Pulmonary artery endothelial cell (primary cell): ENCODE measurements at places on chromosomes 2 and 18.

GRCh38 chr18:68714712-68715496, at the start of gene TMX3:
TSS of gene TMX3 (minus strand) at chr18:68715108. CDS start at chr18:68714981, 127 bp downstream.
- peak; percentile 76 for DNase-seq

DNA sequence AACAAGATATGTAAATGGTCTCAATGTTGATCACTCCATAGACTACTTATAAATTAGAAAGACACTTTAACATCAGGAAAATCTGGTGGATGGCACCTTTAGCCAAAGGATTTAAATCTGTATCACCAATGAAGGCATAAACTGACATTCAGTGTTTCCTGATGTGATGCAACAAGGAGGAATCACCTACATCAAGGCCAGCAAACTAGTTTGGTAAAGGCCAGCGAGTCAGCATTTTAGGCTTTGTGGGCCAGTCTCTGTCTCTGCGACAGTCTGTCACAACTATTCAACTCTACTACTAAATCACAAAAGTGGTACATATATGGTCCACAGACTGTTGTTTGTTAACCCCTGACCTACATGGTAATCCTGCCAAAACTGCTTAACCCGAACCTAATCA, 33.3 kb downstream of the C2orf76 start:
- no peak for DNase-seq

GRCh38 chr2:67895227-67895941, 167.4 kb downstream of the C1D start:
- DNase-seq = no peak

DNA sequence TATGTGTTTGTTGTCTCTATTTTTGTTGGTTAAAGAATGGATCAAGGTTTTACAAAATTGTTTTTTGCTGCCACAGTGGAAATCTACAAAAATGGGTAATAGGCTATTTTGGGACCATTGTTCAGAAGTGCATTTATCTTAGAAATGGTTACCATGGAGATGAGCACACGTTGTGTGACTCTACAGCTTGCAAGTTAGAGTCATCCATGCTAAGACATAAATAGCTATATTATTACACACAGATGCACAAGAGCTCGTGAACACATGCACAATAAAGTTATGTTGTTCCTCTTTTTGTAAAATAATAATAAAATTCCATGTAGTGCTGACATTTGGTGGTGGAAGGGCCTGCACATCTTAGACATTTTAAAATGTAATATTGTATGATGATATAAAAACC, 15.5 kb upstream of the DUSP19 start:
- no peak for DNase-seq

DNA sequence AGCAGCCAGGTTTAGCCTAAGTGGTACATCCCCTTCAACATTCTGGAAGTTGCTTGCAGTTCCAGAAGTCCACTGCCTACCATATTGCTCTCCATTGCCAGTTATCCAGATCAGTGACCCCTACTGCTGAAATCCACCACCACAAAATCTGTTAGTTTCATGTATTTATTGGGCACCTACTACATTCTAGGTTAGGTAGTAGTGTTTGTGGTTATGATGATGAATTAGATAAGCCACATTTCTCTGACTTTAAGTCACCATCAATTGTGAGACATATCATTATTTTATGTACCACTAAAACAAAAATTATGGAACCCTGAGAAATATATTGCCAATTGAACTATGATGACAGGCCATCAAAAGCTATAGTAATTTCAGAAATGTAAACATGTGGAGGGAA, 139.5 kb upstream of the PKDCC start:
- DNase-seq = no peak

- no peak for DNase-seq
These were observed 439.3 kb upstream of the TRIB2 start for GRCh38 chr2:12277241-12278034.

- no peak for DNase-seq
These were observed 220.7 kb upstream of the NETO1 start for GRCh38 chr18:73088445-73088844.

DNA sequence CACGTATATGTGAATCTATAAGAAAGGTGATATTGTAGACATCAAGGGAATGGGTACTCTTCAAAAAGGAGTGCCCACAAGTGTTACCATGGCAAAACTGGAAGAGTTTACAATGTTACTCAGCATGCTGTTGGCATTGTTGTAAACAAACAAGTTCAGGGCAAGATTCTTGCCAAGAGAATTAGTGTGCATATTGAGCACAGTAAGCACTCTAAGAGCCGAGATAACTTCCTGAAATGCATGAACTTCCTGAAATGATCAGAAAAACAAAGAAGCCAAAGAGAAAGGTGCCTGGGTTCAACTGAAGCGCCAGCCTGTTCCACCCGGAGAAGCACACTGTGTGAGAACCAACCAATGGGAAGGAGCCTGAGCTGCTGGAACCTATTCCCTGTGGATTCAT, 101.0 kb downstream of the HS6ST1 start:
- DNase-seq = no peak

GRCh38 chr2:25375371-25375988, 33.8 kb upstream of the DNMT3A start:
- no peak for DNase-seq

GRCh38 chr18:5197032-5197434, at the start of gene AKAIN1:
TSS of gene AKAIN1 (minus strand) at chr18:5197257. CDS start at chr18:5197053, 204 bp downstream.
- no peak for DNase-seq

- no peak for DNase-seq
These were observed 99.7 kb upstream of the SMAD7 start for GRCh38 chr18:49050452-49050851.

GRCh38 chr2:42906557-42907411, 114.4 kb upstream of the HAAO start:
- no peak for DNase-seq

DNA sequence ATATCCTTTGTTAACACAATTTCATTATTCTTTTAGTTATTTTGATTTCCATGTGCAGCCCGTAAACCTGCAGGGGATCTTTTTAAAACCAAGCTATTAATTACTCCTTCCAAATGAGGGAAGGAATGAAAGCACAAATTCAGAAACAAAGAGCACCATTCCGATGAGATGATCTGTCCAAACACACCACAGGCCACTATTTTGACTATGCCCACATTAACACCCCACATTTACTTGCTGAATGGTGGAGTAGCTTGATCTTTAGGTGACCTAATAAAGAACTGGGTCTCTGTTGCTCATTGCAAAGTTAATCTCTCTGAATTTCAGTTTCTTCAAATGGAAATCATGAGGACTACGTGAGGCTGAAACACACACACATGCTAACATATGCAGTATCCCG, 218.0 kb downstream of the IRS1 start:
- DNase-seq = no peak

DNA sequence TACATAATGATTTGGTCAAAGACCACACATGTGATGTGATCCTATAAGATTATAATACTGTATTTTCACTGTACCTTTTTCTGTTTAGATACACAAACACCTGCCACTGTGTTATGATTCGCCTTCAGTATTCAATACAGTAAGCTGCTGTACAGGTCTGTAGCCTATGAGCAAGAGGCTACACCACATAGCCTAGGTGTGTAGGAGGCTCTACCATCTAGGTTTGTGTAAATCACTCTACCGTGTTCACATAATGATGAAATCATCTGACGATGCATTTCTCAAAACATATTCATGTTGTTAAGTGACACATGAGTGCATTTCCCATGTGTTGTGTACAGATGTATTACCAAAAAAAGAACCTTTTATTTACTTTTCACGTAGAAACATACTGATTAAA, 74.5 kb downstream of the USP40 start:
- DNase-seq = no peak

DNA sequence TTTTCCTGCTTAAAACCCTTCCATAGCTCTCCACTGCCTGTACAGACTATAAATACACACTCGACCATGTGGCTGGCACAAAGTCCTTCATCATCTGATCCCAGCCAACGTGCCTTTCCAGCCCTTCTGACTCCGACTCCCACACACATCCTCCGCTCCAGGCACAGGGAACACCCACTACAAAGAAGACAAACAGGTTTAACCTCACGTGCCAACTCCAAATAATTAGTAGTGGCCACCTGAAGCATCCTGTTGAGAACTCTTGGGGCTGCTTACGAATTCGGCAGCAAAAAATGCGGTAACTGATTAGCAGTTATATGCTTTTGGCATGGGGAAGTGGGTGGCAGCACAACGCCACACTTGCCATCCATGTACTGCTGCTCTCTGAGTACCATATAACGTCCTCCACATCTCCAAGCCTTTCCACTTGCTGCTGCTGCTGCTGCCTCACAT, 12.1 kb downstream of the SPIRE1 start:
- no peak for DNase-seq

GRCh38 chr18:31549416-31549815, 42.3 kb upstream of the TTR start:
- no peak for DNase-seq

DNA sequence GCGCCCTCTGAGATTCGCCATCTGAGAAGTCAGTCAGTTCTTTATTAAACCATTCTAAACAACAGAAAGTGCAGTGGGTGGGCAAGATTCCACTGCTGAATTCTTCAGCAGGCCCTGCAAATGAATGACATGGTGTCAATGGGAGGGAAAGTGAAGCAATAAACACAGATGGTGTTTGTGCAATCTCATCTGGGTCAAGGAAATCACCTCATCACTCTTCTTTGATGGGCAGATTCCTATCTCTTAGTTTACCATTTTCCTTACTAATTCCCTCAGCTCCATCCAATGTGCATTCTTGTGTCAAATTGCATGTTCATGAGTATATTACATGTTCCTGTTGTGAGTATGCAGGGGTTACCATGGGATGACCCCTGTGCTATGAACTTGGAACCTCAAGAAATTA, 100.7 kb upstream of the CYP1B1 start:
- no peak for DNase-seq

DNA sequence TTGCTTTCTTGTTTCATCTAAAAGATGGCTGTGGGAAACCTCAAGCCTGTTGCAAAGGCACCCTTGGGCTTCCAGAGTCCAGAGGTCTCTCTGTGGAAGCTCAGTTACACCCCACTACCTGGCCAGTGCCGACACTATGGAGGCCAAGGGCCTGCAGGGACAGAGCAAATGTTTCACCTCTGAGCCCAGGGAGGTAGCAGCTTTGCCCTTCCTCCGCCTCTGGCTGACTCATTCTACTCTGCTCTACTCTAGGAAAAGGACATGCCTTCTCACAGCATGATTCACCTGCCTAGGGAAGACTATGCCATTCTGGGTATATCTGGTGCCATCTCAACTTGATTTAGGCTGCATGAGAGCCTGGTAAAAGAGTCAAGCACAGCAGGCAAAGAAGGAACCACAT, 12.2 kb downstream of the MYOM1 start:
- DNase-seq = no peak
